Transverse colon (tissue), 4 donors: ENCODE measurements at places on chromosomes 16 and 17. TPM values are rescaled to one million over a fixed set of nuclear protein-coding genes. Genes with fewer than 3 reads are reported as not detected.
A peak's percentile ranks its signal among the peaks of the same experiment; 100 is the strongest.

PRKCA gene
- 49.7 TPM for total RNA-seq

PRAC1 gene
- total RNA-seq: 4.4 TPM

NTN3 gene
- not detected for total RNA-seq

KRT24 gene
- total RNA-seq: 4.9 TPM

TP53TG3F gene
- not detected for total RNA-seq

DHRS7C gene
- not detected for total RNA-seq

DNA sequence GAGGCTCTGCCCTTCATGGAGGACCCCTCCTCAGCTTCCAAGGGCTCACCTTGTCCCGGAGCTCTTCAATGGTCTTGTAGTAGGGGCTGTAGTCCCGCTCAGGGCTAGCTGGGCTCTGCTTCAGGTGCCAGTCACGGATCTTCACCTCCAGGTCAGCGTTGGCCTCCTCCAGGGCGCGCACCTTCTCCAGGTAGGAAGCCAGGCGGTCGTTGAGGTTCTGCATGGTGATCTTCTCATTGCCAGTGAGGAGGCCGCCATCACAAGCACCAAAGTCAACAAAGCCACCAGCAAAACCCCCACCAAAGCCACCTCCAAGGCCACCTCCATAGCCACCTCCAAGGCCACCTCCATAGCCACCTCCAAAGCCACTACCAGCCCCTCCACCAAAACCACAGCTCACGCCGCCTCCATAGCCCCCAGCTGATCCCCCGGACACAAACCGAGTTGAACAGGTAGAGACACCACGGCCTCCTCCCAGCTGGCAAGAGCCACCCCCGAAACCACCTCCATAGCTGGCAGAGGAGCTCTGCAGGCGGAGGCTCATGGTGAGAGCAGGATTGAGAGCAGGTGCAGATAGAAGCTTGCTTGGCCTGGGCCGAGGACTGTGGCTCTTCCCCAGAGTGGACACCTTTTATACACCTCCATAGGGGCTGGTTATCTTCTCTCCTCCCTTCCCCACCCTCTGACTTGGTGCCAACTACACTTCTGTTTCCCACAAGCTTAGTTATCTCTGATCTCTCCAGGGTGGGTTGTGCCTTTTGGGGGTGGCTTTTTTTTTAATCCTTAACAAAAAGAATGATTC lies at the start of gene KRT13:
Gene KRT13, minus strand, starts transcription at position 606 of the 802 bp plus-strand sequence. Its CDS starts 62 bp downstream, at position 544.
- DNase-seq: no peak

- DNase-seq: no peak
Measured at GRCh38 chr16:30493941-30494488, 21.5 kb downstream of the ITGAL start.

- DNase-seq: no peak
Measured at GRCh38 chr16:86565181-86565631, 1.4 kb upstream of the FOXC2 start.

- DNase-seq: no peak
Measured at GRCh38 chr17:67555855-67556254, 161.9 kb upstream of the NOL11 start.

DNA sequence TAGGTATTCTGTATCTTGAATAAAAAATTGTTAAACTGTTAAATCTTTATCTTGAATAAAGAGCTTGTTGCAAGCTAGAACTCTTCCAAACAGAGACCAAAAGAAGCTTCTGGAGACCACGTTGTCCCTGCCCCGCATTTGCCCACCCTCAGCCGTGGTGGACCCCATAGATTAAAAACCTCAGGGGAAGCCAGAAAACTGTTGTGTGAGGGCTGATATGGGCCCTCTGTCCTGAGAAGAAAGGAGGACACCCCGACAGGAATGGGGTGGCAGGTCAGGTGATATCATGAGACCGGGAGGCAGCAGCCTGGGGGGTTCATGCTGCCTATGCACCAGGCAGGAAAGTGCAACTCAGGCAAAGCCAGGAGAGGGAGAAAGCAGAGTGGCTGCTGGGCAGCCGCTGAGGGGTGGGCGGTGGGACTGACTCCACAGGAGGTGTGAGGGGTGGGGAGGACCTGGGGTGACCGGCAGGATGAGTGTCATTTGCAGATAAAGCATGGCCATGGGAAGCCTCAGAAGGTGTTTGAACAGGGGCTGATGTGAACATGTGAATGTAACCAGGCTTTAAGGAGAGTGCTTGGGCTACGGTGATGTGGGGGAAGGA lies 147.8 kb downstream of the IRF8 start:
- DNase-seq: peak; percentile 2

DNA sequence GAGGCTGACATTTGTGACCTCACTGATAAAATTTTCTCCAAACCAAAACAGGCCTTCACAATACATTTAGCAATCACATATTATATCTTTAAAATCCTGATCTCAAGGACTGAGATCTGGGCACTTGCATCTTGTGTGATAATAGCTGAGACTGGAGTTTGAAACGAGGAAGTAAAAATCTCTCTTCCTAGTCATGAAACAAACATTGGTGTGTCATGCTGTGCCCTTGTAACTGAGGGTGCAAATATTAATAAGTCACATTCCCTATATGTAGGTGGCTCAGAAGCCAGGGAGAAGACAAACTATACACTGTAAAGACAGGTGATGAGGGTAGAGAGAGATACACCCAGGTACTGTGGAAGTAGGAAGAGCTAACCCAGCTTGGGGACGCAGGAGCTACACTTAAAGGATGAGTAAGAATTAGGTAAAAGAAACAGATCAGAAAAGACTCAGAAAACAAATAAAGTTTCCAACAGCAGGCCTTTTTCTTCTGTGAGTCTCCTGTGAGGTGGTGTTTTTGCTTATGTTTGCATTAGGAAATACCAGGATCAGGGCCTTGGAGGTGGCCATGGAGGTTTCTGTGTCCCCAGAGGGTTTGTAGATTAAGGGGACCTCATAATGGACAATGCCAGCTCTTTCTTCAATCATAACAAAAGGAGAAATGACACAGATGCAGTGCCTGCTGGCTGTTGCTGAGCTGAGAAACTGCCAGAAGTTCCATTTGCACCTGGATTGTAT lies 335.7 kb downstream of the GRIN2A start:
- DNase-seq: no peak

DNA sequence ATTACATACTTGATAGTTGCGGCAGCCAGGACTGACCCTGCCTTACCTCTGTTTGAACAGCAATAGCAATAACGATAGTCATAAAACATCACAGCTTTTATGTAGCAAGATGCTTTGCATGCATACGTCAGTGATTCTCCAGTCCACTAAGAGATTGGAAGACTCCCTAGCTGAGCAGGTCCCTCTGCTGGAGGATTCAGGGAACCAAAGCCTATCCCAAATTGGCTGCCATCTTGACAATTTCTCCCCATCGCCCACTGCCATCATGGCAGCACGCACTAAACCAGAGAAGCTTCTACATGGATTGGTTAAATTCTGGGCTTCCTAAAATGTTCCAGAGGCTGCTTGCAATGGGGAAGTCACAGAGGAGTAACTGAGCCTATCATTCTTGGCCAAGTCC lies 360.6 kb upstream of the XYLT1 start:
- DNase-seq: no peak

DNA sequence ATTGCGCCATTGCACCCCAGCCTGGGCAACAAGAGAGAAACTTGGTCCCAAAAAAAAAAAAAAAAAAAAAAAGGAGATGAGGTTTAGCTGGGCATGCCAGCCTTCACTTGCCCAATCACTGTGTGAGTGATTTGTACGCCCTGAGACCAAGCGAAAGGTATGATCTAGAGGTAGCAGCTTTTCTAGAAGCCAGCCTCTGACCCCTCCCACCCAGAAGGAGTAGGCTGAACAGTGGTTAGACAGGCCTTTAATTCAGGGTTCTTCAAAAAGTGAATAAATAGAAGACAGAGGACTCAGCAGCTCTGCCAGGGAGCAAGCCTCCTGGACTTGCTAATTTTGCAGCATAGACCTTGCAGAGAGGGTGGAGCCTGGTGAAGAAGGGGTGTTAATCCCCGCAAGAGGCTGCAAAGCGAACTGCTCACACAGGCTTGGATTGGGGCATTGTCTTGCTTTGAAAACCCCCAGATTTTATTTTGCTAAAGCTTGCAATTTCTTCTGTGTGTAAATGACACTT lies 7.1 kb upstream of the CYTH1 start:
- DNase-seq: no peak

GRCh38 chr16:84327926-84328505 lies 33.3 kb downstream of the WFDC1 start:
- no peak for DNase-seq

DNA sequence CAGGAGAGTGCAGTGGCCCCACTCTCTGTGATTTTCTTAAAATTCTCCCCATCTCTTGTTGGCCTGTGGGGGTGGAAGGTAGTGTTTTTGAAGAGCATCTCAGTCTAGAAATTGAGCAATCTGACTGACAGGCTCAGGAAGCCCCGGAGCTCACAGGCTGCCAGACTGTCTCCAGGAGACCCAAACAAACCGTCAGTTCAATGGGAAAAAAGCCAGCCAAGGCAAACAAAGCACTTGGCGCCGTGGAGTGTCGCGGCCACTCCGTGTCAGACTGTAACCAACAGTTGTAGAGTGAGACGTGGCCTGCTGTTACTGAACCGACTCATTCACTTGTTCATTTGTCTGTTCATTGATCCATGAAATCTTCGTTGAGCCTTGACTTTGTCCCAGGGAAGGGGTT lies 33.7 kb downstream of the RGS9 start:
- DNase-seq: no peak

- peak; percentile 21 for DNase-seq
Measured at GRCh38 chr16:21684199-21684598, 20.4 kb downstream of the OTOA start.

- DNase-seq: no peak
Measured at GRCh38 chr16:54027995-54028394, 258.6 kb downstream of the IRX3 start.

- no peak for DNase-seq
Measured at GRCh38 chr16:23856251-23856709, 20.5 kb downstream of the PRKCB start.
